ENCODE measurements at places on chromosomes 16 and 17. TPM values are rescaled to one million over a fixed set of nuclear protein-coding genes. Genes with fewer than 3 reads are reported as not detected.

The CRYBA1 gene
- not detected for total RNA-seq

The ATP6V0A1 gene
- total RNA-seq, result 67.1 TPM

The ABCC11 gene
- total RNA-seq, result 0.48 TPM

The KRT12 gene
- total RNA-seq, result not detected

The PALB2 gene
- total RNA-seq, result 14.9 TPM

The AIPL1 gene
- not detected for total RNA-seq

The AOC2 gene
- total RNA-seq, result 1.8 TPM

The CACNG4 gene
- total RNA-seq, result 5.6 TPM

The NPIPB9 gene
- 2.6 TPM for total RNA-seq

The MPG gene
- total RNA-seq, result 65.9 TPM

The ABCC3 gene
- 0.37 TPM for total RNA-seq

The IL34 gene
- 14.3 TPM for total RNA-seq

The KRT15 gene
- total RNA-seq, result not detected

The OTOP2 gene
- total RNA-seq, result not detected

The MAF gene
- total RNA-seq, result 70.3 TPM

The CACNG1 gene
- not detected for total RNA-seq

The CACNA1H gene
- 21.3 TPM for total RNA-seq

The DOC2B gene
- total RNA-seq, result 0.10 TPM

The VWA3A gene
- 0.27 TPM for total RNA-seq

The BRIP1 gene
- 6.0 TPM for total RNA-seq

The MRPL58 gene
- total RNA-seq, result 25.1 TPM

The SOX9 gene
- total RNA-seq, result 1.9 TPM

The CSH1 gene
- total RNA-seq, result not detected

The DPEP3 gene
- not detected for total RNA-seq

The C16orf46 gene
- total RNA-seq, result 1.5 TPM

The DYNLRB2 gene
- not detected for total RNA-seq

The KRTAP1-1 gene
- total RNA-seq, result not detected

The MEOX1 gene
- total RNA-seq, result not detected

The FOXO3B gene
- total RNA-seq, result 9.6 TPM

The PRSS36 gene
- 0.76 TPM for total RNA-seq

The MSLN gene
- 0.19 TPM for total RNA-seq

The NACA2 gene
- total RNA-seq, result not detected

The CDC6 gene
- 10.8 TPM for total RNA-seq

The MPV17L gene
- 1.3 TPM for total RNA-seq

The NPIPA1 gene
- total RNA-seq, result 176 TPM

The DYNLL2 gene
- total RNA-seq, result 20.5 TPM

The TMIGD1 gene
- total RNA-seq, result not detected

The CCL8 gene
- not detected for total RNA-seq

The SLC38A8 gene
- total RNA-seq, result not detected

The PLCG2 gene
- total RNA-seq, result not detected

The MMD gene
- total RNA-seq, result 10.3 TPM

The NHLRC4 gene
- total RNA-seq, result 0.57 TPM

The CPHXL2 gene
- not detected for total RNA-seq

The KCNAB3 gene
- 2.6 TPM for total RNA-seq

The FNDC8 gene
- total RNA-seq, result not detected

The FBXW10 gene
- total RNA-seq, result not detected

The IKZF3 gene
- total RNA-seq, result not detected

The CD79B gene
- not detected for total RNA-seq

The SNX20 gene
- total RNA-seq, result not detected

The CHP2 gene
- total RNA-seq, result not detected

The GPR139 gene
- total RNA-seq, result not detected

The KRT27 gene
- total RNA-seq, result not detected

The TMEM88 gene
- 3.4 TPM for total RNA-seq

The CD300LF gene
- not detected for total RNA-seq

The KRT24 gene
- not detected for total RNA-seq

The TBC1D3I gene
- total RNA-seq, result 0.42 TPM

The PLXDC1 gene
- total RNA-seq, result 17.1 TPM

The SALL1 gene
- 0.78 TPM for total RNA-seq

The RNF112 gene
- total RNA-seq, result 0.39 TPM
